H1 (cell line): ENCODE measurements at places on chromosomes 1 and 21.

DNA sequence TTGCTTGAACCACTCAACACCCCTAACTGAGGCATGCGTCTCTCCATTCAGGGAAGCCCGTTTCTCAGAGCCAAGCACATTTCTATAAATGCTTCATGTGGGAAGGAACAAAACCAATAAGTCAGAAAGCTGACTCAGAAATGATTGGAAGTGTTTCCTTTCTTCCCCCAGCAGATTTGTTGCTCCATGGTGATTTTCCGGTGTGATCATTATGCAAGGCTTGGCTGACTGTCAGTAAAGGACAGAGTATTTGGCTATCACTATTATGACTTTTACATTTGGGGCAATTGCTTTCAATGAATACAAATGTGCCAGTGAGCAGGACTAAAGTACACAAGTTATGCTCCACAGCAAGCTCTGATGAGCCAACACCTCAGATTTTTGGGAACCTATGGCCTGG, 53.3 kb upstream of the ZC3H11B start:
- no peak overlapping the region for H3K4me3 ChIP-seq
- no peak for DNase-seq
- H3K36me3 ChIP-seq, result no peaks in the 10 kb centered on the region
- no peaks in the 10 kb centered on the region for H3K4me1 ChIP-seq
- H3K27ac ChIP-seq, result no peak overlapping the region

GRCh38 chr1:62621907-62622306, 24.6 kb downstream of the ANGPTL3 start:
- no peak overlapping the region for H3K27ac ChIP-seq
- H3K4me3 ChIP-seq, result no peak overlapping the region
- H3K27me3 ChIP-seq, result no peaks in the 10 kb centered on the region
- H3K4me1 ChIP-seq, result no peaks in the 10 kb centered on the region

- DNase-seq, result no peak
- H3K36me3 ChIP-seq, result no peaks in the 10 kb centered on the region
Observed at GRCh38 chr21:43307677-43308070, 119.3 kb downstream of the SIK1 start.

DNA sequence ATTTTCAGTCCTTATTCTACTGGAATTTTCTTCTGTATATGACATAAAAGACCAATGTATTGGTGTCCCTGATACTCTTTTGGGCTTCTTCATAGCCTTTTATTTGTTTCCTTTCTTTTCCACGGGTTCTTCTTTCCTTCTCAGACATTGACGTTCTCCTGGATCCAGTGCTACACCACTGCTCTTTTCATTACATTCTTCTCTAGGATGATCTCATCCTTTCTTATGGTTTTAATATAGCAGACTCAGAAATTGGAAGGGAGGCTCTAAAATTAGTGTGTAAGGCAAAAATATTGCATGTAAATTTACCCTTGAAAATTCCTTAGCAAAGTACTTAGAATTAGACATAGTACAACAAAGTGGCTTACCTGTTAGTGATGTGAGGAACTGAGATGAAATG, 65.3 kb downstream of the SELENOF start:
- H3K4me3 ChIP-seq, result no peak overlapping the region
- H3K36me3 ChIP-seq, result no peaks in the 10 kb centered on the region
- H3K27me3 ChIP-seq, result no peaks in the 10 kb centered on the region
- no peaks in the 10 kb centered on the region for H3K4me1 ChIP-seq
- H3K27ac ChIP-seq, result no peak overlapping the region

GRCh38 chr1:71687376-71687775, 595.0 kb downstream of the NEGR1 start:
- no peaks in the 10 kb centered on the region for H3K4me1 ChIP-seq
- no peak overlapping the region for H3K27ac ChIP-seq
- no peaks in the 10 kb centered on the region for H3K27me3 ChIP-seq
- DNase-seq, result no peak
- no peaks in the 10 kb centered on the region for H3K36me3 ChIP-seq

- H3K4me1 ChIP-seq, result no peaks in the 10 kb centered on the region
- H3K27me3 ChIP-seq, result no peaks in the 10 kb centered on the region
- no peak for DNase-seq
Observed at GRCh38 chr1:43134068-43134467, 38.0 kb downstream of the EBNA1BP2 start.

DNA sequence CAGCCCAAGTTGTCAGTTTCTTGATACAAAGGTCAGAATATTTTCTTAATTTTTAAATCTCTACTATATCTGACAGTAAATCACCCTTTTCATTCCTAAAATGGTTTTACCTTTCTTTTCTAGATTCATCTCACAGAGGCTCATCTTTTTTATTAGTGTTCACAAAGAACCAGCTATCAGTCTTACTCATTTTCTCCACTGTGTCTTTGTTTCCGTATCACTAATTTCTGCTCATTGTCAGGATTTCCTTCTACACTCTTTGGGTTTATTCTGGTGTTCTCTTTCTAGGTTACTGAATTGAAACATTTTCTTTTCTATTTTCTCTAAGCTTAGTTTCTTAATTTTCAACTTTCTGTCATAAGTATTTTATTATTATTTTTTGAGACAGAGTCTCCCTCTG, 8.7 kb downstream of the AGPAT3 start:
- H3K4me3 ChIP-seq, result no peak overlapping the region
- H3K36me3 ChIP-seq, result no peaks in the 10 kb centered on the region
- H3K27ac ChIP-seq, result no peak overlapping the region
- no peak for DNase-seq
- H3K4me1 ChIP-seq, result no peaks in the 10 kb centered on the region; the same call in 1 of the 2 replicates

DNA sequence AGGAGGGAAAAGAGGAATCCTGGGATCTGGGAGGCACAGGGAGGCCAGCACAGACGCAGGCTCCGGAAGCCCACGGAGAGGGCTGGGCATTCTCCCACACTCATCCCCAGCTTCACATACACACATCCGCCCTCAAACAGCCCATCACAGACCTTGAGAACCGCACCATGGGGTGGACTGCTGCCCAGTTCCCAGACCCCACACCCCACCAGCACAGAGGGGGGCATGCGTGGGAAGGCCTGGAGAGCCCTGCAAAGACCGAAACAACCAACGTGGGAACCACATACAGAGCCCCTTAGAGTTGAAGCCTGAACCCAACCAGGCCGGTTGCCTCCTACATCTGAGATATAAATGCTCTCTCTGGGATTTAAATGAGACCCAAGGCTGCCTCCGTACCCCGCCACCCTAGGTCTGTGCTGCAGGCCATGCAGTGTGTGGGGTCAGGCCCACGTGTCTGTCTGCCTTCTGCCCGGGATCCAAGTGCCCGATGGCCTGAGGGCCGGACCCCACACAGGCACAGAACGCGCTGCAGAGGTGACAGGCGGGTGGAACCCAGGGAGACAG, 126.2 kb upstream of the COL6A1 start:
- no peak overlapping the region for H3K4me3 ChIP-seq
- no peaks in the 10 kb centered on the region for H3K27me3 ChIP-seq
- H3K4me1 ChIP-seq, result no peaks in the 10 kb centered on the region
- DNase-seq, result no peak
- H3K27ac ChIP-seq, result no peak overlapping the region
